ENCODE measurements at places on chromosomes 13 and 19.

- no peak for DNase-seq
Observed at GRCh38 chr19:12692960-12693359, 3.5 kb downstream of the FBXW9 start.

- no peak for DNase-seq
Observed at GRCh38 chr19:50969413-50969760, at the start of gene KLK6. KLK6 (minus strand) TSS chr19:50969591; CDS start chr19:50968104, 1,487 bp downstream.

- DNase-seq: no peak
Observed at GRCh38 chr13:60135344-60135743, 28.4 kb downstream of the DIAPH3 start.

- no peak for DNase-seq
Observed at GRCh38 chr13:113902986-113903775, 39.3 kb upstream of the GAS6 start.

- no peak for DNase-seq
Observed at GRCh38 chr19:676339-677105, at the start of gene FSTL3. FSTL3 (plus strand) TSS chr19:676392; CDS start chr19:676424, 32 bp downstream.

DNA sequence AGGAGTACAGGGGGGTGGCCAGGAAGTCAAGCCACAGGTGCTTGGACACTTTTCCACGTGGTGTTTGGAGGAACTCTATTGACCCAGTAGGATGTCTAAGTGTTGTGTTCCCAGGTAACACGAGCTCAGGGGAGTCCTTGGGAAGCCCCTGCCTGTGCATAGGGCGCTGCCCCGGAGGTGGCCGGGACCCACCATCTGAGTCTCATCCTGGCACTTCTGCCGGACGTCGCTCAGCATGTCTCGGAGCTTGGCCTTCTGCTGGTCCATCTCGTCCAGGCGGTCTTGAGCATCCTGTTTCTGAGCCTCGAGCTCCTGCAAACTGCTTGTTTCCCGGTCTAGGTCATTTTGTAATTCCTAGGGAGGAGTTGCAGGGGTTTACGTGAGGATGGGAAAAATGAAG, 67.4 kb downstream of the EPS15L1 start:
- no peak for DNase-seq

DNA sequence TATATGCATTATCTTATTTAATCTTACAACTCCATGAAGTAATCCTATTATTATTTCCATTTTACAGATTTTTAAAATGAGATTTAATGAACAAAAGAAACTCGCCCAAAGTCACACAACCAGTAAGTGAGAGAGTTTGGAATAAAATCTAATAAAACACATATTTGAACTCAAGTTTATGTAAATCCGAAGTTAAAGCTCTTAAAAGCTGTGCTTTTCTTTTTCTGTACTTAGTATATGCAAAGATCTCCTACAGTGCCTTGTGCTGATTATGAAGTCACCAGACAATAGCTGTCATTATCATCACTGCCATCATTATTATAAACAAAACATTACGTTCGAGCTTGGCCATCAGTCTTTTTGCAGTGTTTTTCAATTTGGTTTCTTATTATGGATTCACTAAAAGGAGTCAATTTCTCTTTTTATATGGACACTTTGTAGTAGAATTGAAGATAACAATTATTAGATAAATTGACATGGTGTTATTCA, 29.7 kb upstream of the ENOX1 start:
- DNase-seq: no peak

- DNase-seq: no peak
Observed at GRCh38 chr19:799076-799881, 2.0 kb downstream of the PTBP1 start.

- DNase-seq: no peak
Observed at GRCh38 chr19:35399231-35399630, 28.4 kb downstream of the GPR42 start.

DNA sequence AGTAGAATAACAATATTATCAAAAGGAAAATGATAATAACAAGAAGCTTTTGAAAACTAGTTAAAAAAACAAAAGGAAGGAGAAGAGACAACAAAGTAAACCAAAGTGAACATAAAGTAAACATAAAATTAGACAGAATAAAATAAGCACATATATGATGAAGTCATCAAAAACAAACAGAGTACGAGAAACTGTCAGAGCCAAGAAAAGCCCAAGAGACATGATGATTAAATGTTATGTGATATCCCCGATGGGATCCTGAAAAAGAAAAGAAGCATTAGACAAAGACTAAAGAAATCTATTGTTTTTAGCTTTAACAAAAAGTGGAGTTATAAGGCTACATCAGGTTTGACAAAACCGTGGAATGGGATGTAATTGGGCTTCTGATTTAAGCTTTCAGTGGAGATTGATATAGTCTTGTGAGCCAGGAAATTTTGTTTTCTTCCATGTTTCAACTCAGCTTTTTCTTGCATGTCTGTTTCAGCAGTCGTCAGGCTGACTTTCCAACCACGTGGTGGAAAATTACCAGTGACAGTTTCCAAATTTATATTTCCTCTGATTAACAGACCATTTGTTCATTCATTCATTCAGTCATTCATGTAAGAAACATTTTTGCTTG, 64.9 kb downstream of the KL start:
- DNase-seq: no peak
